ENCODE measurements at places on chromosomes 7 and 10.

DNA sequence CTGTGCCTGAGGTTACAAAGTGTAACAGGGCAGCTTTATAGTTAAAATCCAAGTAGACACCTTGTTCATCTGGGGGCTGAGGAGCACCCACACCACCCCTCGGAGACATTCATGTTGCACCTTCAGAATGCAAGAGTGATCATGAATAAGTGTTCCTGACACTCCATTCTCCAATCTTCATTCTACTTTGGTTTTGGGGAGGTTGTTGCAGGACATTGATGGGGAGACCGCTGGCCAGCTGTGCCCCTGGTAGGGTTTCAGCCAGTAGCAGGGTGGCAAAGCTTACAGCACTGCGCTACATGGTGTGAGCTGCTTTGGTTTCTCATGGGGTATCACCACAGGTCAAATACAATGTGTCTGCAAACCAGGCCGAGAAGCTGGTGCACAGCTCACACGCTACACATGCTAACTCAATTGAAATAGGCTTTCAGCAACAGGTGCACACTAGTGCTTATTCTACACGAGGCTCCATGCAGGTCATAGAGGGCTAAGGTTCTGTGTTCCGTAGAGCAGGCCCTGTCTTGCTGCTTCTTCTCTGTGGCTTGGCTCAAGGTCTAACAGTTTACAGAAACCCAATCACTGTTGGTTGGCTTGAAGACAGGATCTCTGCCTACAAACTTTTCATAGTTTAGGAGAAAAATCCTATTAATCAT lies 317.4 kb upstream of the ZNF32 start:
- DNase-seq, result no peak

- DNase-seq, result no peak
Observed at GRCh38 chr7:102115181-102115580, 171.5 kb upstream of the SH2B2 start.

GRCh38 chr7:108211382-108212201 lies 81.4 kb upstream of the LAMB4 start:
- DNase-seq, result no peak

- DNase-seq, result no peak
Observed at GRCh38 chr10:57952741-57953140, 315.0 kb downstream of the IPMK start.

DNA sequence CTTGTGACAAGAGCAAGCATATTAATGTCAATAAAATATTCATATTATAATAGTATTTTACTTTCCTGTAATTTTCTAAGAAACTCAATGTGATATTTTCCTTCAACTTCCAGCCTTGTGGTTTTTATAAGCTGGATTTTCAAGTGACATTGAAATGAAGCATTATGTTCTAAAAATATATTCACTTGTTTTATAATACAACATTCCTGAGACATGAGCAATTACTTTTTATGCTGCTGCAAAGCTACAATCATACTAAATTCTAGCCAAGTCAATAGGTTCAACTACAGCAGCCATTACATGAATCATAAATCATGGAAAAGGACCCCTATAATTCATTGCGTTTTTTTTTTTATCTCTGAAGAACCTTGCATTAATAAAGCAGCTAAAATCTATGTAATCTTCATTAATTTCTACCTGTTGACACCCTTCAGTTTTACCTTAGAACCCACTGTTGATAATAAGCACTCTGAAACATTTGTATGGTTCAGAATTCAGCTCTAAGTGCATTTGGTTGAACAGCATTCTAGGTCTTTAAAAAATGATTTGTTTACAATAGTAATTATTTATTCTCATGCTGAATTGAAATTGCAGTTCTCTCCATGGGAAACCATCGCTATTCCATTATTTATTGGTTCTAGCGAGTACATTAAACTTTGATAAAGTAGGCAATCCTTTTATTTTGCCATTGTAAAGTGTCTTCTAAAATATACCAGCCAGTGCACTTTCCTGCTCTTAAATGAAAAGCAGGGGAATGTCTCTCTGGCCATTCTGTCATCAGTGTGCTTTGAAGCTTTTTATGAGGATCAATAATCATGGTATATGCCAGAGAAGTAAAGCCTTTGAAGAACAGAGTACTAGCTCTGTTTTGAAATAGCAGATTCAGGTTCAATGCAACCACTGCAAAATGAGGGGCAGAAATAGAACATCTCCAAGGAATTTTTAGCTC lies 132.6 kb downstream of the GNAT3 start:
- DNase-seq, result no peak

DNA sequence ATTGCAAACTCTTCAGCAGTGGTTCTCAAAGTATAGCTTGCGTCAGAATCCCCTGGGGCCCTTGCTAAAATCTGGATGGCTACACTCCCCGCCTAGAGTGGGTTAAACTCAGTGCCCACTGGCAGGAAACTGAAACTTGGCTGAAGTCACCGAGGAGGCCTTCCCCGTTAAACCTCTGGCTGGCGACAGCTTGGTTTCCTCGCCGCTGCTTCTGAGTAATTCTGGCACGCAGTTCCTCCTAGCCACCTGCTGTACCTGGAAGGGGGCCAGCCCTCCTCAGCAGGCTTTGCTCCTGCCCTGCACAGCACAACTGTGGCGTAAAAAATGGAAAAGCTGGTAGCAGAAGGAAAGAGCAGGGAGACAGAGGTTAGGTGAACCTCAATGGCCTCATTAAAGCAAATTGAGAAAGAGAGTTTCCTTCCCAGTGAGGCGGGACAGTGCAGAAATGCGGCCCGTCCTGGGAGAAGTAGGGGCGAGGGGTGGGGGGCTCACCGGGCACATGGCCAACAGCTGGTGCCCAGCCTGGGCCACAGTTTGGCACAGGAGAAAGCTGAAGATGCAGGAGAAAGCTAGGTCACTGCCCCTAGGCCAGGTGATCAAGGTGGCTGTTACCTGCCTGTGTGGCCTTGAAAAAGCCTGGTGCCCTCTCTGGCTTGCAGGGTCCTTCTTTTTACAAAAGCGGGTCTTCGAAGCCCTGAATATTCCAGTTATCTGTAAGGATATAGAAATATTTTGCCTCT lies 46.6 kb downstream of the ALOX5 start:
- no peak for DNase-seq

GRCh38 chr10:93143281-93143680 lies 69.6 kb downstream of the CYP26A1 start:
- no peak for DNase-seq

- DNase-seq, result no peak
Observed at GRCh38 chr10:122140461-122140902, 130.6 kb upstream of the BTBD16 start.

DNA sequence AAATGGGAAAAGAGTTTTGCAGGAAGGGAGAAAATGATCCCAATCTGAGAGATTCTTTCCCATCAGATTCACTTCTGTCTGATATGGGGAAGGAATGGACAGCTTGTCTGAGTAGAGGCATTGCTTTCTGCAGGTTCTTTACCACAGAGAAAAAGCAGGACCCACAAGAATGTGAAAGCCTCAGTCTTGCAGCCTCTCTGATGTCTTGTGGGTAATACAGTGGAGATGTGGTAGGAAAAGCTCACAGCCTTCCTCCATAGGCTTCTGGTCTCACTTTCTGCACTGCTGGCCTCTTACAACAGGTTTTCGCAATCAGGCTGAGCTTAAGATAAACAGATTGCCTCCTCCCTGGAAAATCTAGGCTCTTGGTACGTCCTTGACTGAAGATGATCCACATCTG lies 551 bp downstream of the IFIT1 start:
- no peak for DNase-seq

DNA sequence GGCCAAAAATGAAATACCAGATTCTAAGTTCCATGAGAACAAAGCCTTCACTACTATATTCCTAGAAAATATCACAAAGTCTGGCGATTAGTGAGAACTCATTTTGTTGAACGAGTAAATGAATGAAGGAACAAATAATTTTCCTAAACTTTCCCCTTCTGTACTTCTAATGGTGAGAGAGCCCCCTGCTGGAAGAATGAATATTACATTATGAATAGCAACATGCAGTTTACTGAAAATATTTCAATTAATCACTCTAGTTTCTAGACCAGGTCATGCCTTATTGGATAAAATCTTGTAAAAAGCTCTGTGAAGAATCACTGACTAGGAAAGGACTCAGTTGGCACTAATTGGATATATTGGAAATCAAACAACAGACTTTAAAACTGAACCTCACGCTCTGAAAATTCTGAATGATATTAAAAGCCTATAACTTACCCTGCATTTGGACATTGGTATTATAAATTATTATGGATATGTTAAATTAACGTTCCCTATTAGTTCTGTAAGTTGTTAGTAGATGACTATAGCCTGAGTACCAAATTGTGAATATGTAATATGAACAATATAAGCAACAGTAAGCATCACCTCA lies 32.4 kb upstream of the MTPN start:
- no peak for DNase-seq

GRCh38 chr7:151495360-151495759 lies 24.3 kb downstream of the RHEB start:
- no peak for DNase-seq

DNA sequence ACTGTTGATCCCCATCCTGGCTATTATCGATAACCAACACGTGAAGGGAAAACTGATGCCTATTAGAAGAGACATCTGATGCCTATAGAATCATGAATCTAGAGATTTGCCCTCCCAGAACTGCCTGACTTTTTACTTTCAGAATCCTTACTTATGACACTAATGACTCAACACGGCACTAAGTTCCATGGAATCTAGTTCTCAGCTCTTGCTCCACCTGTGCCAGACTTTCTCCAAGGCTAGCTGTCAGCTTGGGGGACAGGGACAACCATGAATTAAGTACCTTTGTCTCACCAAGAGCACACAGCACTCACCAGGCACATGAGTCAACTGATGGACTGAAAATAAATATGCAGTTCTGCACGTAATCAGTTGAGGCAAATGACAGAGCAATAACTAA lies 184.2 kb downstream of the FRMD4A start:
- DNase-seq, result no peak

GRCh38 chr10:78188446-78188845 lies 154.8 kb downstream of the RPS24 start:
- DNase-seq, result no peak

GRCh38 chr7:44673771-44674170 lies 67.3 kb downstream of the OGDH start:
- DNase-seq, result no peak

- DNase-seq, result no peak
Observed at GRCh38 chr7:25167262-25167843, 42.3 kb upstream of the CYCS start.

DNA sequence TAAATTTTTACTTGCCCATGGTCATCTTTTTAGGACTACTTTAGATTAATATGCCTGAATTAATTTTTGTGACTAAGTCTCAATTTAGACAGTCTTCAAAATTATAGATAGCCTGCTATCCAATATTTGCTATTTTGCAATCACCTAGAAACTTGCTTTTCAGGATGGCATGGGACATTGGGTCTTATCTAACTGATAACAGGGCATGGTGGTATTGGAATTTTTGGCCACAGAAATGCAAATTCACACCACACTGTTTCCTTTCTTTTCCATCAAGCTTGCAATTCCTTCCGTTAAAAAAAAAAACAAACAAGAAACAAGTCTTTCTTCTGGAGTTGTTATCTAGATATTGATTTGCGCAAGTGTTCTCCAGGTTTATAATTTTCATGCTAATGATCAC lies 8.8 kb downstream of the ARL5B start:
- no peak for DNase-seq

- DNase-seq, result no peak
Observed at GRCh38 chr7:28180031-28180363, 598 bp downstream of the JAZF1 start.

GRCh38 chr10:57218382-57218781 lies 857.3 kb upstream of the ZWINT start:
- DNase-seq, result no peak

GRCh38 chr10:9301148-9301547 lies 1246.7 kb downstream of the GATA3 start:
- no peak for DNase-seq

- no peak for DNase-seq
Observed at GRCh38 chr10:121788115-121788514, 139.7 kb downstream of the ATE1 start.

DNA sequence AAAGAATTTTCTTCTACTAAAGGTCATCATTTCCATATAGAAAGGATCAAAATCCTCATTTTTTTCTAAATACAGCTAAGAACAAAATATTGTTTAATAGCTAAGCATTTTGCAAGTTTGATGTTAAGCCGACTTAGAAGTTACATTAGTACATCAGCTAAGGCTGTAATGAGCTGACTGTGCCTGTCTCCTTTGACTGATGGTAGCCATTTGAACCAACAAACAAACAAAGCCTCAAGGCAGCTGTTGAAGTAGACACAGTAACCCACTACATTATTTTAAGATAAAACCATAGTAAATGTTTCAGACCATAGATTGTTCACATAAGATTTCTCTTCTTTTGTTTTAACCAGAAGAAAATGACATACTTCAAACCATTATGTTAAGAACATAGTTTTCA lies 210.9 kb upstream of the VSTM2A start:
- no peak for DNase-seq

GRCh38 chr7:435630-436366 lies 83.8 kb downstream of the PDGFA start:
- DNase-seq, result no peak

- no peak for DNase-seq
Observed at GRCh38 chr7:133575726-133576440, 323.0 kb downstream of the EXOC4 start.

DNA sequence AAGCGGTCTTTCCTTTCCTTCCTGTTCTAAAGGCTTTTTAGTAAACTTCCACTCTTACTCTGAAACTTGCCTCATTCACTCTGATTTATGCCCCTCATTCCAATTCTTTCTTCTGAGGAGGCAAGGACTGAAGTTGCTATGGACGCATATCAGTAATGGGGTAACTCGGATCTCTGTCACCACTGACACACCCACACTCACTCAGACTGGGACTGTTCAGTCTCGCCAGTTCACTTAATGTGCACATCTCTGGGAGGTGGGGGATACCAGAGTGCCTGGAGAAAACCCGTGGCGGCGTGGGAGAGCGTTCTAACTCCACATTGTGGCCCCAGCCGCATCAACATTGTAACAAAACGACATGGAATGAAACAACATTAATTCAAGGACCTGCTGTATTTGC lies 1139.3 kb upstream of the CELF2 start:
- no peak for DNase-seq

GRCh38 chr7:6385110-6385781 lies 62.5 kb downstream of the DAGLB start:
- DNase-seq, result no peak

- no peak for DNase-seq
Observed at GRCh38 chr10:20354166-20354565, 537.9 kb downstream of the PLXDC2 start.

GRCh38 chr7:98855610-98856422 lies 14.0 kb downstream of the TMEM130 start:
- DNase-seq, result no peak

DNA sequence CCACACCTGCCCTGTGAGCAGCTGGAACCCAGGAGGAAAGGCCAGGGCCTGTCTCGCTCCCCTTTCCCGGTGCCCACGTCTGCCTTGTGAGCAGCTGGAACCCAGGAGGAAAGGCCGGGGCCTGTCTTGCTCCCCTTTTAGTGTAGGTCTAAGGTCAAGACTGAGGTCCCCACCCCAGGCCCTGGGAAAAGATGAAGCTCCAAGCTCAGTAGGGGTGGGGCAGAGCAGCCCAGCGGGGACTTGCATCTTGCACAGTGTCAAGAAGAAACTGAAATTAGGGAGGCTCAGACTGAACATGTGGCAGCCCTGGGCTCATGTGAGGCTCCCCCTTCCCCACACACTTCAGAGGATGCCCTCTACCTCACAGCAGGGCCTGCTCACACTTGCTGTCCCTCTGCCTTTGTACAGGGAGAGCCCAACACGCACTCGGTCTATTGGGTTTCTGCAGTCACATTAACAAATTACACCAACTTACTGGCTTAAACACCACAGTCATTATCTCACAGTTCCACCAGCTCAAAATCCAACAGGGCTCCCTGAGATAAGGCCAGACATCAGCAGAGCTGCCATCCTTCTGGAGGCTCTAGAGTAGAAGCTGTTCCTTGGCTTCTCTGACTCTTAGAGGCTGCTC lies 12.4 kb downstream of the POLL start:
- DNase-seq, result no peak

All from stimulated activated CD8-positive, alpha-beta memory T cell treated with anti-CD3 and anti-CD28 coated beads, Interleukin-4, amount 100 ng/mL, for 4 hours (primary cell).